ENCODE measurements at places on chromosomes 11 and 22.

DNA sequence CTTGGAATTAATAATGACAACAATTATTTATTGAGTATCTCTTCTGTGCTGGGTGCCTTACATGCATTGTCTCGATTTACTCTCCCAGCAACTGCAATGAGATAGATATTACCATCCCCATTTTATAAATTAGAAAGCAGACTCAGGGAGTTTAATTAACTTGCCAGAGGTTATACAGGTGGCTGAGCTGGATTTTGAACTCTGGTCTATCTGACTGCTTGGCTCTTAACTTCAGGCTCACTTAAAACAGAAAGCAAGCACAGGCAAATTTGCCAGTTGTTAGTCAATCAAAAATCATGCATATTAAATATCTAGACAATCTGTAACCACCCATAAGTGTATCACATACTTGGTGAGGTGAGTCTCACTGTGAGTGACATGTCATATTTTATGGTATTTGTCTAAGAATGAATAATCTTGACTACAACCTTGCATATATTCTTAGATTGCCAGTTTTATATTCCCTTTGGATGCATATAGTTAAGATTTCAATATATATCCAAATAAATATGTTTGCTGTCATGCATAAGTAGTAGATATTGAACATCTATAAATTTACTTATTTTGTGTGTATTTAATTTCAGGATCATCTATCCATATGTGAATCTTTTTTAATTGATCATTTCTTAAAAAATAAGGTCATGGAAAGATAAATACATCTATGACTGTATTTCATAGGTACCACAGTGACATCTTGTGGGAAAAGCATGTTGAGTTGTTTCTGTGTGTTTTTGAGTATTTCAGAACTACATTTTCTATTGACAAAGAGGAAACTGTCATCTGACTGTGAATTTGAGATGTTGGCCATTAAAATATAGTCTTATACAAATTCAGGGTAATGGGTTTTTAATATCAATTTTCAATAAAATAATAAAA, 112.0 kb upstream of the ARHGAP42 start:
- peak; percentile 42 for DNase-seq

GRCh38 chr11:12456651-12457579, 79.5 kb downstream of the PARVA start:
- DNase-seq, result peak; percentile 65

DNA sequence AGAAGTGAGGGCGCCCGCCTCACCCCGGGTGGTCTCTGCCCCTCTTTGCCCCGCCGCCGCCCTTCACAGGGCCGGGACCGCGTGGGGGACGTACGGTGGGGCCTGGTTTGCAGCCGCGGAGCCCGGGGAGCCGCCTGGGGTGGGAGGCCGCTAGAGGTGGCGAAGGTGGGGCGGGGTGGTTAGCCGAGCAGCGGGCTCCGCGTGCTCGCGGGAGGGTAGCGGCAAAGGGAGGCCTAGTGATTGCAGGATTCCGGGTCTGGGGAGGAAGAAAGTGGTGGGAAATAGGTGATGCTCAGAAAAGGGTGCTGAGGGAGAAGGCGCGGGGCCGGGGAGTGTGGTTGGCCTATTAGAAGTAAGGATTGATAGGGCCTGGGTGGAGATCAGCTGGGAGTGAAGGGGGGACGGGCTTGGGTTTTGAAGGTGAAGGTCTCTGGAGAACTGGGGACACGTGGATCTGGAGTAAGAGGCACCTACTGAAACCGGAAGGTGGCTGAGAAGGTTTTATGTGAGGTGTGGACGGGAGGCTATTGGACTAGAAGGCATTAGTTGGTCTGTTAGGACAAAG, 571 bp downstream of the FAR1 start:
- peak; percentile 11 for DNase-seq

- peak; percentile 31 for DNase-seq
Measured at GRCh38 chr11:9664276-9665171, 647 bp downstream of the SWAP70 start.

DNA sequence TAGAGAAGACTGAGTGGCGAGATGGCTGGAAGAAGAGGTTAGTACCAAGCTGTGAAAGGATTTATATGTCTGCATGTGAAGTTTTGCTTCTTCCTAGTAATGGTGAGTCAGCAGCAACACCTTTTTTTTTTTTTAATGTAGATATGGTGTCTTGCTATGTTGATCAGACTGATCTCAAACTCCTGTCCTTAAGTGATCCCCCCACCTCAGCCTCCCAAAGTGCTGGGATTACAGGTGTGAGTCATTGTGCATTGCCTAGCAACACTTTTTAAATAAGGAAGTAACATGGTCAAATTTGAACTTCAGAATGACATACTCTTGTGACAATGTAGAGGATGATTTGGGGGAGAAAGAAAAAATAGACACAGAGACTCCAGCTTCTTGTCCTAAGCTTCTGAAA, 6.5 kb upstream of the CSTPP1 start:
- DNase-seq, result peak; percentile 68

GRCh38 chr11:107041088-107041444, 22.8 kb upstream of the GUCY1A2 start:
- peak; percentile 62 for DNase-seq

DNA sequence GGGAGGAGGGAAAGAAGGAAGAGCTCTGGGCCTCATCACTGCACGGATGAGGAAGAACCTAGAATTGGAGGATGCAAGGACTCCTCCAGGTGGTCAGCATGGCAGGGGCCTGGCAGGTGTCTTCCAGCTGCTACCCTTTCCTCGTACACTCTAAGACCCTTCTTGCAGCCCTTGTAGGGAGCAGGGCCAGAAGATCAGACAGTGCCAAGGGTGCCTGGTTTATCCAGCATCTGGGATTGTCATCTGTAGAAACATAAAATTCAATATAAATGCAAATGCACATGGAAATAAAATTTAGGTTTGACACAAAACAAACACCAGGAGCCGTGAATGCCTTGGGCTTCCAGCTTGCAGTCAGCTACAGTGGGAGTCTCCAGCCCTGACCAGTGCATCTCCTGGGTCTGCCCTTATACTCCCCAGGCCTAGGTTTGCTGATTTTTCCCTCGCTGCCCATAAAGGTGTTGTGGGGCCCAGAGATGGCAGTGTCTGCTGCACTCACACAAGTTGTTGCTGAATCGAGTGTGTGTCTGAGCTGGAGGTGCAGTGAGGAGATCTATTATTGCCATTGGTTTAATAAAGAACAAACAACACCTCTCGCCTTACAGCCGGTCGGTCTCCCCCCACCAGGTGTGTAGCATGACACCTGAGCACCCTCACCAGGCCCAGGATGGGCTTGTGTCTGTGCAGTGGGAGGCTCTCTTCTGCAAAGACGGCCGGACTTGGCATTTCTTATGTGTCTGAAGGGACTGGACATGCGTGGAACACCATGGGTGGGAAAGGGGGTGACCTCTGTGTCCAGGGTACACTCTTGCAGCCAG, 87.1 kb downstream of the BCR start:
- no peak for DNase-seq

GRCh38 chr11:72821221-72821919, 7.2 kb downstream of the ATG16L2 start:
- no peak for DNase-seq

DNA sequence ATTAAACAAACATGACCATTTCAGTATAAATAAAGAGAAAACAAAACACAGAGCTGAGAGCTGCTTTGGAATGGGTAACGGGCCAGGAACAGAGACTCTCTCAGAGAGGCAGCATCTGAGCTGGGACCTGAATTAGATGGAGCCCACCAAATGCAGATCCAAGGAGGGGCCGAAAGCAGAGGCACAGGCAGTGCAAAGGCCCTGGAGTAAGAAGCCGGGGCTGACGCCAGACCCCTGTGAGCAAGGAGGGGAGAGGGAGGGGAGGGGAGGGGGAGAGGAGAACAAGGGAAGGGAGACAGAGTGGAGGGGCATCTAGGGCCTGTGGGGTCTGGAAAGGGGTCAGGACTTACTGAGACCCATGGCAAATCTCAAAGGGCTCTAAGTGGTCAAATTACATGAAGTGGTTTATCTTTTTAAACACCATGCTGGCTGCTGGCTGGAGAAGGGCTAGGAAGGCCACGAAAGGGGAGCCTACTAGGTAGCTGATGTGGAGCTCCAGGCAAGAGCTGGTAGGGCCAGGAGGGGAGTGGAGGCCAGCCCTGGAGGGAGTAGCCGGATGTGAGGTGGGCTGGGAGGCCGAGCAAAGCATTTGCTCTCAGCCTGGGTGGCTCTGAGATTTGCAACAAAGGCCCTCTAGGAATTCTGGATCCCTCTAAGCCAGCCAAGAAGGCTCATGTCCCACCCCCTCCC, 3.2 kb downstream of the OSBPL5 start:
- DNase-seq, result no peak

DNA sequence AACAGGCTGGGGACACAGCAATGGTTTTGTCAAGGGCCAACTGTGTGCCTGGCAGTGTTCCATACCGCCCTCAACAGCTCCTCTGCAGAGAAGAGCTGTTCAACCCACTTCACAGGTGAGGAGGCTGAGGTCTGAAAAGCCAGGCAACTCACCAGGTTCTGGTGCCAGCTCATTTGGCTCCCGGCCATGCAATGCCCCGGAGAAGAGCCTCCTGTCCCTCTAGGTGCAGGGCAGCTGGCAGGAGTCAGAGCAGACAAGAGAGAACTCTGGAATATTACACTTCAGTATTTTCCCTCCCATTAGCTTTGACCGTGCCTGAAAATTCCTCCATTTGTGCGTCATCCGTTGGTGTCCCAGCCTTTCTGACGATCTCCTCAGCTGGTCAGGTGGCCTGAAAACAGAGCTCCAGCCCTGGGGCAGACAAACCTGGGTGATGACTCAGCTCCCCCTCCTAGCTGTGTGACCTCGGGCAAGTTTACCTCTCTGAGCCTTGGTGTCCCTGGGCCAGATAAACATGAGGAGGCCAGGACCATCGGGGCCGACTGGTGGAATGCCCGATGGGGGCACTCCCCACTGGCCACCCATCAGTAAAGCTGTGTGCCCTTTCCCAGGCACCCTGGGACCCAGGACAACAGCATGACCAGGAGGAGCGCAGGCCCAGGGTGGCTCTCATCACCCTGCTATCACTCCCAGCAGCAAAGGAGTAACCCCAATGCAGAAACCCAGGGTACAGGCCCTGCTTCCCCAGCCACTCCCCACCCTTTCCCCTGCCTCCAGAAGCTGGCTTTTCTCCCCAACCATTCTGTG, 9.6 kb upstream of the C1QTNF6 start:
- DNase-seq, result no peak

- DNase-seq, result no peak
Measured at GRCh38 chr22:19875531-19876313, 21.0 kb upstream of the GNB1L start.

DNA sequence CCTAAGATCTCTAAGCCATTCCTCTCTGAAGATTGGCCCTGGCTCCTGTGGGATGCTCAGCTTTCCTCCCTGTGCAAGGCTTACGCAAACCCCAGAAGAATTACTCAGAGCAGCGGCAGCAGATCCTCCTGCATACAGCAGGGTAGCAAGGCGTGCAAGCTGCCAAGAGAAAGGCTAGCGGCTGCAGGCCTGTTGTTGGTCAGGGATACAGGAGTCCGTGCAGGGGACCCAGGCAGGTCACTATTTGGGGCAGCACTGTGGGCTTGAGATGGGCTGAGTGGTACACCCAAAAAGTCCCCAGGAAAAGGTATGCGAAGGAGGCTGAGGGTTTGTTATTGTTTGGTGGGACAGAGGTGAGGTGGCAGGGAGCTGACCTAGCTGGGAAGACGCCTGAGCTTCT, 1.5 kb downstream of the GLB1L2 start:
- no peak for DNase-seq

- no peak for DNase-seq
Measured at GRCh38 chr11:107956543-107956942, 28.3 kb downstream of the RAB39A start.

GRCh38 chr22:42367980-42368378, 64.2 kb downstream of the NFAM1 start:
- no peak for DNase-seq

DNA sequence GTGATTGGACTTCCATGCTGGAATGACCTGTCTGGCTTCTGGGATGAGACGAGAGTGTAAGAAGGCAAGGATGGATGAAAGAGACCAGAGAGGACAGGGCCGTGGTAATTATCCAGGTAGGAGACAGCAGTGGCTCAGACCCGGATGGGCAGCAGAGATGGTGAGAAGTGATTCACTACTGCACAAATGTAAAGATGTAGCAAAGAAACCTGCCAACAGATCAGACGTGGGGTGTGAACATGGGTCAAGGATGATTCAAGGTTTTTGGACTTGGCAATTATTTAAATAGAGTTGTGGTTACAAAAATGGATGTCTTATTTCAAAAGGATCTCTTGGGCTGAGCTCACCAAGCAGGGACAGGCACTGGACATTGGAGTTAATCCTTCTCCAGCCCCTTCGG, 32.7 kb downstream of the RIBC2 start:
- peak; percentile 58 for DNase-seq

GRCh38 chr22:45503816-45504372, 1.2 kb downstream of the FBLN1 start:
- DNase-seq, result no peak

DNA sequence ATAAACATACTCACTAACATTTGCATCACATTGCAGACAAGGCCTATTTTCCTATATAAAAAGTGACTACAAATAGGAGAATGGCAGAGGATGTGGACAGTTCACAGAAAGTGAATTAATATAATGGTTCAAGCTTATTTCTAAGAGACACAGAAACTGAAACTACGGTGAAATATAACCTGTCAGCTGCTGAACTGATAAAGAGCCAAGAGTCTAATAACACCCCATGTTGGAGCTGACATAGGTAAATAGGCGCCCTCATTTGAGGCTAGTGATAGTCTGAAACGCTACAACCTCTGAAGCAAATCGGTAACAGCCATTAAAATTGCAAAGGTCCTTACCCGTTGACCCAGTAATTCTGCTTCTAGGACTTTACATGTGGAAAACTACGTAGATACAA, 14.0 kb downstream of the AP1B1 start:
- DNase-seq, result no peak

DNA sequence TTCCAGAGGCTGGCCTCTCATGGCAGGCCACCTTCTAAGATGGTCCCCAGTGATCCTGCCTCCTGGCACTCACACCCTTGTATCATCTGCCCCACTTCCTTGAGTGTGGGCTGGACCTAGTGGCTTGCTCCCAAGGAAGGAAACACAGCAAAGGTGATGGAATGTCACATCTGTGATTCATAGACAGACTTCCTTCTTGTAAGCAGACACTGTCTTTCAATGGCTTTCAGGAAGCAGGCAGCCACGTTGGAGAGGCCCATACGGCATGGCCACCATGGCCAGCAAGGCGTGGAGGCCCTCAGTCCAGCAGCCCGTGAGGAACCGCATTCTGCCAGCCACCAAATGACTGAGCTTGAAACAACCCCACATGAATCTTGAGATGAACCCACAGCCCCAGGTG, 11.3 kb downstream of the LMO1 start:
- DNase-seq, result peak; percentile 10

Data from fibroblast of upper back skin (primary cell).